ENCODE measurements at places on chromosomes 11 and 22. TPM values are rescaled to one million over a fixed set of nuclear protein-coding genes. Genes with fewer than 3 reads are reported as not detected.

The SAA1 gene
- 2.6 TPM for total RNA-seq

The PARVG gene
- total RNA-seq: not detected

The CDHR5 gene
- not detected for total RNA-seq

The MMP13 gene
- not detected for total RNA-seq

The SLC22A9 gene
- total RNA-seq: not detected

The KCNC1 gene
- total RNA-seq: 0.14 TPM

The OSM gene
- not detected for total RNA-seq

The MOGAT2 gene
- total RNA-seq: not detected

The IL10RA gene
- total RNA-seq: 0.21 TPM

All from A549 treated with Mapracorat at 1 μM for 4 hours (cell line).